ENCODE measurements at places on chromosomes 7 and 10.

DNA sequence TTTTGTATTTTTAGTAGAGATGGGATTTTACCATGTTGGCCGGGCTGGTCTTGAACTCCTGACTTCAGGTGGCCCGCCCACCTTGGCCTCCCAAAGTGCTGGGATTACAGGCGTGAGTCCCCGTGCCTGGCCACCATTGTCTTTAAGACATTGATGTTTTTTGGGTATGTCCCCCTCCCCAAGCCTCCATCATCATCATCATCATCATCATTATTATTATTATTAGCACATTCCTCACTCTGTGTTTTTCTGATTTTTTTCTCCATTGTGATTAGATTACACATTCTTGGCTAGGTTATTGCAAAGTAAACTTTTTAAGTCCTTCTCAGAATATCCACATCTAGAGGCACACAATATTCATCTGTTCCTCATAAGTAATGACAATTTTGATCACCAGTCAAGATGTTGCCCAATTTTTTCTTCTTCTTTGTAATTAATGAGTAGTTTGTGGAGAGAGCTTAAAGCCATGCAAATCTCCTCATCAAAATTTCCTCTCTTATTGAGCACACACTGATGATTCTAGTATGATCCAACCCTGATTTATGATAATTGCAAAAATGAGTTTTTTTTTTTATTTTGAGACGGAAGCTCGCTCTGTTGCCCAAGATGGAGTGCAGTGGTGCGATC, 47.5 kb downstream of the EPC1 start:
- DNase-seq = no peak

- peak; percentile 7 for DNase-seq
Observed at GRCh38 chr7:157784041-157784835, 447.4 kb downstream of the DNAJB6 start.

DNA sequence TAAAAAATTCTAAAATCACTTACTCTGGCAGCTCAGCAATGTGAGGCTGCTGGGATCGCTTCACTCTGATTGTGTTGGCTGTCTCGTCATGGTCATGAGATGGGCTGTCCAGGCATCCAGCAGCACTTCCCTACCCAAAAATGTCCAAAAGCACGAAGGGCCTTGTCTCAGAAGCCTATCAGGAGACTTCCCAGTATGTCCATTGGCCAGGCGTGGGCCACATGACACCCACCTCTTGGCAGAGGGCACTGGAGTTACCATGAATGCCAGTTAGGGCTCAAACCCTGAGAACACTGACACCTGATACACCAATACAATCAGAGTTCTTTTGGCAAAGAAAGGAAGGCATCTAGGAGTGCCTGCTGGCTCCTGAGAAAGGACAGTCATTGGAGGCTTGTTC, 27.0 kb upstream of the GLI3 start:
- DNase-seq = no peak

DNA sequence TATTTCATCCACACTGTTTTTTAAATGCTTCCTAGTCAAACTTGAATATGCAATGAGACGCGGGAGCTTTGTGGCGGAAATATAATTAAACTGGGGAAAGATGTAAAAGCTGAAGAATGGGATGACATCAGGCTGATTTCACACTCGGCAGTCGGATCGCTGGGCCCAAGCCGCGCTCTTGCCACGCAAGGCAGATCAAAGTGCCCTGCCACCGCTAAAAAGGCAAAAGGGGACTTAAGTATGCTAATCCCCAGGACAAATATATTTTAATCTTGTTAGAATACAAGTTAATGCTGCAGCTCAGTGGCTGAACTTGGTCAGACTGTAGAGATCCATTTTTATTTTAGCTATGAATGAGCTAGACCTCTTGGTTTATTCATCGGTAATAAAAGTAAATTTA, 13.8 kb downstream of the EN2 start:
- no peak for DNase-seq

- no peak for DNase-seq
Observed at GRCh38 chr7:10463701-10464100, 510.0 kb upstream of the PHF14 start.

DNA sequence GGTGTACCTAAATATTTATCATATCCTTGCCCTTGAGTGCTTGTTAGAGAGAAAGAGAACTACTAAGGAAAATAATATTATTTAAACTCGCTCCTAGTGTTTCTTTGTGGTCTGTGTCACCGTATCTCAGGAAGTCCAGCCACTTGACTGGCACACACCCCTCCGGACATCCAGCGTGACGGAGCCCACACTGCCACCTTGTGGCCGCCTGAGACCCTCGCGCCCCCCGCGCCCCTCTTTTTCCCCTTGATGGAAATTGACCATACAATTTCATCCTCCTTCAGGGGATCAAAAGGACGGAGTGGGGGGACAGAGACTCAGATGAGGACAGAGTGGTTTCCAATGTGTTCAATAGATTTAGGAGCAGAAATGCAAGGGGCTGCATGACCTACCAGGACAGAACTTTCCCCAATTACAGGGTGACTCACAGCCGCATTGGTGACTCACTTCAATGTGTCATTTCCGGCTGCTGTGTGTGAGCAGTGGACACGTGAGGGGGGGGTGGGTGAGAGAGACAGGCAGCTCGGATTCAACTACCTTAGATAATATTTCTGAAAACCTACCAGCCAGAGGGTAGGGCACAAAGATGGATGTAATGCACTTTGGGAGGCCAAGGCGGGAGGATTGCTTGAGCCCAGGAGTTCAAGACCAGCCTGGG, 11.4 kb downstream of the SERPINE1 start:
- DNase-seq = peak; percentile 68

- DNase-seq = peak; percentile 47
Observed at GRCh38 chr10:130727766-130728490, 583.6 kb downstream of the TCERG1L start.

DNA sequence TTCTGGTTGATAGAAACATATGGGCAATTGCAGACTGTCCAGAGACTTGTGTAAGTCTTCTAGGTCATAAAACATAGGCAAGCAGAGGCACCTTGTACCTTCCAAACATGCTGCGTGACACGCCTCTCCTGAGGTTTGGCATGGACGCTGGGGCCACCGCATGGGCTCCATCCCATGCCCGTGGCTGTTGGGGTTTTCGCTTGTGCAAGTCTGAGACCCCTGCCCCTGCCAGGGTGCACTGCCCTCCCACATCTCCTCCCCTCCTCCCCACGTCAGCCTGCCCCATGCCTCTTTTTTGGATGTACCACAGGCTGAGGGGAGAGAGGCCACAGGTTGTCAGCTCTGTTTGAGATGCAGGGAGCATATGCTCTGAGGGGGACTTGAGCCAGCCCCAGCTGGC, 19.0 kb downstream of the EIF3B start:
- peak; percentile 50 for DNase-seq

- no peak for DNase-seq
Observed at GRCh38 chr7:38282081-38282480, 8.6 kb upstream of the TARP start.

- no peak for DNase-seq
Observed at GRCh38 chr7:138872576-138872975, 74.6 kb upstream of the ATP6V0A4 start.

DNA sequence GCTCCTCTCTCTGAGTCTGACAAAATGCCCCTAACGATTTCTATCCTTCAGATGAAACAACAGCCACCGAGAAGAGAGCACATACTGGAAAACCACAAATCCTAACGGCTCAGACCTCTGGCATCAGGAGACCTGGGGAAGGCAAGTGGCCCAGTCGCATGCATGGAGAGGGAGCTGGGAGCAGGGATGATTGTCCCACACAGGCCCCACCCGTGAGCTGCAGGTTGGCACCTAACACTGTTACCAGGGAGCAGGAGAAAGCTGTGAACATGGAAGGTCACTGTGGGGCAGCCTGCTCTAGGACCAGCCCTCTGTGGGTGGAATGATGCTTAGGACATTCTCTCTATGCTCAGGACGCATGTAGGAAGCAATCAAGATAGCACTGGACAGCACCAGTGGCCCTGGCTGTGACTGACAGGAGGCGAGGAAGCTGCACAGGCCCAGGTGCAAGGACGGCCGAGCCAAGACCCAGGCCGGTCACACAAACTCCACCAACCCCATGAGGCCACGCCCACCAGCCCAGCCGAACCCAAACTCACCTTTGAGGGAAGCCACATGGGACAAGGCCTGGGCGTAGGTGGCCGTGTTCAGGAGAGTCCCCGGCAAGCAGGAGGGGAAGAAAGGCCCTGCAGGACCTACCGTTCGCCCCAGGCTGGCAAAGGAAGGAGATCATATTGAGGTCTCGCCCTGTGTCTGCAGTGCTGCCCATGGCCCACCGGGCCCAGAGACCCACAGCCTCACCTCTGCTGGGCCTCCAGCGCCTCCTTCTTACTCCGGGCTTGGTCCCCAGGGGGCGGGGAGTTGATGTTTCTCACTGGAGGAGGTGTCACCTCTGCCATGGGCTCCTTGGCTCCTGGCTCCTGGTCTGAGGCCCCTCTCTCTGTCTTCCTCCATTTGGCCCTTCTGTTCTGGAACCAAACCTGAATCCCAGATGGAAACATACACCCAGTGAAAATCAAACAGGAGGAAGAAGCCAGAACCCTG, 9.7 kb downstream of the DRGX start:
- DNase-seq = no peak

DNA sequence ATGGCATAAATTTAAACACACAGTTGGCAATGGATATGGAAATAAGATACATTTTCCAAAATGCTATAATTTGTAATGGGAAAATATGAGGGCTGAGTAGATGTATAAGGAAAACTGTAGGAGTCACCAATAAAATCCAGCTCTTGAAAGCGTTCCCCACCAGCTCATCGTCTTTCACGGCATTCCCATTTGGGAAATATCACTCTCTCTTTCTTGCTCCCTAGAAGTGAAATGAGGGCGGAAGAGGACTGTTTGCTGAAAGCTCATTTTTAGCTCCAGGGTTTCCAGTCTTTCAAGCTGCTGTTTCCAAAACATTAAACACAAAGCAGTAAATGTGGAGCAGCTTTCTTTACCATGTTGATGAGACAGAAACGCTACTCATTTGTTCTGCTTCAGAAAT, 104.6 kb upstream of the SFMBT2 start:
- DNase-seq = no peak

DNA sequence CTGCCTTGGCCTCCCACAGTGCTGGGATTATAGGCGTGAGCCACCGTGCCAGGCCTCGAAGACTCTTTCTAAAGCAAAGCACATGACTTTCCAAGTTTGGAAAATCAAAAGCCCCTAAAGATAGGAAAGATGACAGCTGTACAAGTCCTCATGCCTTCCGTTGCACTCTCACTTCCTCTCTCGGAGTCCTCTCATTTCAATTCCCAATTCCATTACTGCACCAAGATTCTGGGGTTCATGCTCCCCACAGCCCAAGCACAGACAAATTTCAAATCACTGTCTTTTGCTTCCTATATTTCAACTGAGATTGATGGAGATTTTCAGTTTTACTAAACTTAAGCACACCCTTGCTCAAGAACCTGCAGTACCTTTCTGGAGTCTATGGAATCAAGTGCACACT, 10.9 kb upstream of the PLAU start:
- no peak for DNase-seq

- peak; percentile 69 for DNase-seq
Observed at GRCh38 chr7:105853931-105854419, 22.4 kb downstream of the ATXN7L1 start.

DNA sequence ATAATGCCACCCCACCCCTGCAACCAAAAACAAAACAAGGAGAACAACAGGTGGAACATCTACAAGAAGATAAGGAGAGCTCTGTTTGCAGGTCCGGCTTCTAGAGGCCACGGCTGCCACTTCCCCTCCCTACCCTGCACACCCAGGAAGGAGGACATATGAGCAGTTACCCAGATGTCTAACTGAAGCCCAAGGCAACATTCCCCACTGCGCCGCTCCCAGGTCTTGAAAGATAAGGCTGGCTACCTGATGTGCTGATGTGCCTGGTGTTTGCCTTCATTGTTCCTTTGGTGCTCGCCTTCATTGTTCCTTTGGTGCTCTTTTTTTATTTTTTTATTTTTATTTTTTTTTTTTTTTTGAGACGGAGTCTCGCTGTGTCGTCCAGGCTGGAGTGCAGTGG, 21.0 kb downstream of the HPS6 start:
- DNase-seq = no peak

- no peak for DNase-seq
Observed at GRCh38 chr7:72161534-72161933, 250.6 kb downstream of the CALN1 start.

DNA sequence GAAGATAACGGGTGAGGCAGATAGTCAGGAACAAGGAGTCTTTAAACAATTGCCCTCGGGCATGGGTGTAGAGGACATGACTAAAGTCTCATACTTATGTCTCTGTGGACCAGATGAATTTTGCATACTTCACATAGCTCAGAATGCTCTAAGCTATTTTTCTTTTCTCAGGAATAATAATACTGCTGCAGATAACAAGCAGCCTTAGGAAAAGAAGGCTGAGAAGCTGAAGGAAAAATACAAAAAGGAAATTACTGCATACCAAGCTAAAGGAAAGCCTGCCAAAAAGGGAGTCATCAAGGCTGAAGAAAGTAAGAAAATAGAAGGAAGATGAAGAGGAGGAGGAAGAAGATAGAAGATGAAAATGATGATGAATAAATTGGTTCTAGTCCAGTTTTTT, 13.4 kb upstream of the ERCC6 start:
- no peak for DNase-seq

DNA sequence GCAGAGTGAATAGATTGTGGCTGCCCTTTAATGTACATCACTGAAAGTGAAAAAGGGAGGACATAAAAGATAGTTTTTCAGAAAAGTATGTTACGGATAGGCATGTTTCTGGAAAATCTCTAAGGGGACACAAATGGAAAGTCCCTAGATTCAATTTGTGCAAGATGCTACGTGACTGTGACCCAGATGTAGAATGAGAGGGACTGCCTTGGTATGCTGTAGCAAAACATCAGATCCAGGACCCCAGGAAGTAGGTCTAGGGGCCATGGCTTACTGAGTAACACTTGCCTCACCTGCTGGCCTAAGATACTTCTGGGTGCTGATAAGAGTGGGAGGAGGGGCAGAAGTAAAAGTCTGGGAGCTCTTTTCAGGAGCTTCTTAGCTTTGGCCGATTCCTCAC, 191.2 kb upstream of the PHYHIPL start:
- DNase-seq = no peak

DNA sequence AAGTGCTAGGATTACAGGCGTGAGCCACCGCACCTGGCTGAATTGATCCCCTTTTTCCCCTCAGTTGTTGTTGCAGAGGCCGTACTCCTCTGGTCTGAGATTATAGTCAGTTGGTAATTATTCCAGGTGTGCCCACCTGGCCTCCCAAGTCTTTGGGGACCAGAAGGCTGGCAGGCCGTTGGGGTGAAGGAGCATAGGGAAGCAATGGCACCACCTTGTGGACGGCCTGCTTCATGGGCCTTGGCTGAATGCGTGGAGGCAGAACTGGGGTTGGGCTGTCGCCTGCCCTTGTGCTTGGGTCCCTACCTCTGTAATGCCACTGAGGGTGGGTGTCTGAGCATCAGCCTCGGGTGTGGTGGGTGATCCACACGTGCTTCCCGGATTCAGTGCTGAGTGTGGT, 125.7 kb downstream of the RGS10 start:
- peak; percentile 50 for DNase-seq

GRCh38 chr10:26000971-26001370, 66.9 kb downstream of the MYO3A start:
- DNase-seq = no peak

- no peak for DNase-seq
Observed at GRCh38 chr10:80323311-80323710, 33.2 kb downstream of the DYDC1 start.

- DNase-seq = no peak
Observed at GRCh38 chr7:157404845-157405481, 68.2 kb downstream of the DNAJB6 start.

GRCh38 chr10:78600740-78601139, 468.0 kb upstream of the ZMIZ1 start:
- DNase-seq = no peak

Measured in G401 (cell line).